Epithelial cell of proximal tubule (primary cell): ENCODE measurements at places on chromosomes 16 and 17. TPM values are rescaled to one million over a fixed set of nuclear protein-coding genes. Genes with fewer than 3 reads are reported as not detected.

MT1M gene
- total RNA-seq = 19.1 and 124 TPM in 2 replicates

- no peak for DNase-seq
These were observed 272 bp downstream of the CCL2 start for GRCh38 chr17:34255381-34255732.

TP53TG3B gene
- total RNA-seq = not detected in 2 replicates

DNA sequence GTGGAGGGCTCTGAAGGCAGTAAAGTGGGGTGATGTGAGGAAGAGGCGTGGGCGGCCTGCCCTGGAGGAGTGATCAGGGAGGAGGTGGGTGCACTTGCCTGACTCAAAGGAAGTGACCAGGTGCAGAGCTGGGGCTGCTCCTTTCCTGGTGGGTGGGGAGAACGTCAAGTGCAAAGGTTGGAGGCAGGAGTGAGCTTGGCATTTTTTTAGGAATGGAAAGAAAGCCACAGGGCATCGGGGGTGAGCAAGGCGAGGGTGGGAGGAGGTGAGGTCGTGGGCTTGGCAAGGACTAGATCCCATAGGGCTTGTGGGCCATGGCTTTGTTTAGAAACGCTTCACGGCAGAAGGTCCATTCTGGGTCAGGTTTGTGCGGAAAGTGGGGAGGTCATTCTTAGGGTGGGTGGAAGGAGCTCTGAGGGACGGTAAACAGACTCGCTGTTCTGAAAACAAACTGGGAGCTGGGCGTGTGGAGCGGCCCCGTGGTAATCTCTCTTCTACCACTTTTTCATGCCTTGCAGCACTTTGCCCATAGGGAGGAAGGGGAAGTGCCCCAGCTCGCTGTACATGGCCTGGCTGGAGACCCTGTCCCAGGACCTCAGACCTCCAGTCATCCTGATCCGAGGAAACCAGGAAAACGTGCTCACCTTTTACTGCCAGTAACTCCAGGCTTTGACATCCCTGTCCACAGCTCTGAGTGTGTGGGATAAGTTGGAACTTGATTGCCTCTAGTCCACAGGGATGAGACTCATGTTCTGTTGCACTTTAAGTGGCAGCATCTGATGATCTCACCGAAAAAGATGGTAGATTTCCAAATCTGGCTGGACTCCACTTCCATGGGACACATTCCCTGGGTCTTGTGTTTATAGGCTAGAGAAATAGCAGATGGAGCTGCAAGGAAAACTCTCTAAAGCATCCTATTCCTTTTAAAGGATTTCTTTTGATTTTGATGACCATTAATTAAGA lies 18.9 kb upstream of the HERPUD1 start:
- no peak for DNase-seq

KRTAP9-8 gene
- total RNA-seq = not detected in 2 replicates

GRCh38 chr17:62716834-62717588 lies 89.5 kb downstream of the MRC2 start:
- DNase-seq = no peak

GRCh38 chr17:5043524-5043923 lies 8.3 kb upstream of the SLC52A1 start:
- no peak for DNase-seq

DNA sequence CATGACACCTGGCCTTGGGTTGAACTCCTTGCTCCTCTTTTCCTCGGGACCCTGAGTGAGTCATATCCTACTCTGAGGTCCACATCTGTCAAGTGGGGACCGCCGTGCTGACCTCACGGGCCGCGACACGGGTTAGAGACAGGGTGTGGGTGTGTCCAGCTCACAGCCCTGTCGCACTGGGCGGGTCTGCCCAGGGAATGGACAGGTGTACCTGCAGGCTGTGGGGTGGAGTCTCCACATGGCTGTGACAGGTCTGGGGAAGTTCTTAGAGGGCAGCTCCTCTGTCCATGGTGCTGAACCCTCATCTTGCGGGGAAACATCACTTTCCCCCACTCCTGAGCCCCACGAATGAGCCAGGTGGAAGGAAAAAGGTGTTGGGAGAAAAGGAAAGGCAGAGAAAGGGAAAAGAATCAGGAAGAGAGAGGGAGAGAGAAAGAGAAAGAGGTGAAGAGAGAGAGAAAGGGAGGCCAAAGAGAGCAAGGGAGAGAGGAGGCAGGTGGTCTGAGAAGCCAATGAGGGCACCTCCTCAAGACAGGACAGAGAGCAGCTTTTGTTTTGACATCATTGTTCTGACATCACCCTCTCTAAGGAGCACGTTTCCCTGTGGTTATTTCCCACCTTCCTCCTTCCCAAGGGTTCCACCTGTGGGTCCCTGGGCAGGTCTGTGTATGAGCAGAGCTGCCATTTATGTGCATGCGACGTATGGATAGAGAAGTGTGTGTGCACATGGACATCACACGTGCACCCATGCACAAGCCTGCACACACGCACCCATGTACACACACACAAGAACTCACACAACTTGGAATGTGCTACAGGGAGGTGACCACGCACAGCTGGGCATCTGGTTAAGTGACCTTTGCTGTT lies 32.6 kb upstream of the CBFA2T3 start:
- DNase-seq = no peak

- no peak for DNase-seq
These were observed 901 bp upstream of the HEATR6 start for GRCh38 chr17:60079401-60080243.

CACNB1 gene
- 2.4 and 5.9 TPM in 2 replicates for total RNA-seq

CACNG3 gene
- not detected in 2 replicates for total RNA-seq

CD2BP2 gene
- 68.9 and 75.2 TPM in 2 replicates for total RNA-seq

DNA sequence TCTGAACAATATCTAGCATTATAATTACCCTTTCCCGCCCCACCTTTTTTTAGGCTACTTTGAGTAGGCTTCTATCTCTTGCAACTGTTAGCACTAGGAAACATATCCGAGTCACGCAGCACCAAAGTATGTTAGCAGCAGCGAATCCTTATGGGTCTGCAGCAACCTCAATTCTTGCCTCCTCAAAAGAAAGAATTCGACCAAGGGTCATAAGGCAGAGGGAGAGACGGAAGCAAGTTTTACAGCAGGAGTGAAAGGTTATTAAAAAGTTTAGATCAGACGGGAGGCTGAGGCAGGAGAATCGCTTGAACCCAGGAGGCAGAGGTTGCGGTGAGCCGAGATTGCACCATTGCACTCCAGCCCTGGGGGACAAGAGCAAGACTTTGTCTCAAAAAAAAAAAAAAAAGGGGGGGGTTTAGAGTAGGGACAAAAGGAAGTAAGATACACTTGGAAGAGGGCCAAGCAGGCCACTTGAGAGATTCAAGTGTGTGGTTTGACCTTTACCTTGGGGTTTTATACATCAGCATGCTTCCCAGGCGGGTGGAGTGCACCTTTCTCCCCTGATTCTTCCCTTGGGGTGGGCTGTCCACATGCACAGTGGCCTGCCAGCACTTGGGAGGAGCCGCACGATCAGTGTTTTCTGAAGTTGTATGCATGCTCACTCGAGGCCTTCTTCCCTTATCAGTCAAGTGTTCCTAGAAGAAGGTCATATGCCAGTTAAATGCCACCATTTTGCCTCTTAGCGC lies 67.7 kb downstream of the HLF start:
- DNase-seq = no peak

- no peak for DNase-seq
These were observed 74.6 kb upstream of the NUDT7 start for GRCh38 chr16:77647726-77648125.

DNA sequence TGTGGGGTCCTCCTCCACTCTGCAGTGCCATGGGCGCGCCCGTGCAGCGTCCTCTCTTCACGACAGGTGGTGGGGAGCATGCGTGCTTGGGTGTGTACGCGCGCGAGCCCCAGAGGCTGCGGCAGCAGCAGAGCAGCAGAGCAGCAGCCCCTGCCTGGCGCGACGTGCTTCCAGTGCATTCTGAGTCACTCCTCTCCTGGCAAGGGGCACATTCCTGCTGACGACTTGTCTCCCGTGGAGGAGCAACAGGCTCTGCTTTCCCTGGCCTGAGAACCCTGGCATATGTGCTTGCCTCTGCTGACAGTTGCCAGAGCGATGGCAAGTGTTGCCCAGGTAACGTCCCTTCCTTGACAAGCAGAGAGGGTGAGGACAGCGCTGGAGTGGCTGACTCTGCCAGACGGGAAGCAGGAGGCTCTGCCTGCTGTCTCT lies 133.8 kb upstream of the PLCG2 start:
- DNase-seq = peak; percentile 78
